Frontal cortex (tissue), 4 donors: ENCODE measurements at places on chromosomes 7 and 10. TPM values are rescaled to one million over a fixed set of nuclear protein-coding genes. Genes with fewer than 3 reads are reported as not detected.

The CLDN3 gene
- total RNA-seq: not detected

The MALRD1 gene
- total RNA-seq: 1.2 TPM

The CLIP2 gene
- 113 TPM for total RNA-seq

The CYP26A1 gene
- 16.7 TPM for total RNA-seq

The HOXA4 gene
- not detected for total RNA-seq

The GBX1 gene
- 0.41 TPM for total RNA-seq

The C7orf33 gene
- total RNA-seq: not detected

The KIAA1549 gene
- total RNA-seq: 21.6 TPM

The TMEM273 gene
- total RNA-seq: 2.4 TPM

The TMEM225B gene
- total RNA-seq: not detected

The ABCC2 gene
- 0.41 TPM for total RNA-seq

The COL26A1 gene
- 14.3 TPM for total RNA-seq

The LIPK gene
- not detected for total RNA-seq

The FAM237B gene
- total RNA-seq: under 0.01 TPM
